ENCODE measurements at places on chromosomes 1 and 21.

GRCh38 chr1:147651466-147651865 is 18.9 kb downstream of the ACP6 start:
- no peak for DNase-seq

DNA sequence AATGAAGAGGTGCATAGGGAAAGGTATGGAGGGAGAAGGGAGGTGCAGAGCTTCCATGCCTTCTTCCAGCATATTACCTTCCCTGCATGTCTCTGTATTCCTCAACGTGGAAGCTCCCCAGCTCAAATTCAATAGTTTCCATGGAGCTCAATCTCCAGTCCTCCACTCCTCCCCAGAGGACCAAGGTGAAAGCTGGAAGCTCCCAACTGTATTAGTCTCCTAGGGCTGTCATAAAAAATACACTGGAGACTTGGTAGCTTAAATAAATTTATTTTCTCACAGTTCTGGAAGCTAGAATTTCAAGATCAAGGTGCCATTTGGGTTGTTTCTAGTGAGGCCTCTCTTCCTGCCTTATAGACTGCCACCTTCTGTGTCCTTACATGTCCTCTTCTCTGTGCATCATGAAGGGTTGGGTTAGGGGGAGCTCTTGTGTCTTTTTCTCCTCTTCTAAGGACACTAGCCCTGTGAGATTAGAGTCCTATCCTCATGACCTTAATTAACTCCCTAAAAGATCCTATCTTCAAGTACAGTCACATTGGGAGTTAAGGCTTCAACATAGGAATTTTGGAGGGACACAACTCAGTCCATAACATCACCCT is 21.9 kb upstream of the RABGGTB start:
- DNase-seq: no peak

GRCh38 chr1:203406446-203407045 is 55.6 kb upstream of the FMOD start:
- DNase-seq: peak; percentile 27

- DNase-seq: peak; percentile 92
Observed at GRCh38 chr1:230308039-230308438, 118.1 kb downstream of the PGBD5 start.

- DNase-seq: no peak
Observed at GRCh38 chr1:34619256-34619655, 135.6 kb upstream of the GJB5 start.

- DNase-seq: no peak
Observed at GRCh38 chr1:231387770-231388669, 34.1 kb downstream of the EGLN1 start.

DNA sequence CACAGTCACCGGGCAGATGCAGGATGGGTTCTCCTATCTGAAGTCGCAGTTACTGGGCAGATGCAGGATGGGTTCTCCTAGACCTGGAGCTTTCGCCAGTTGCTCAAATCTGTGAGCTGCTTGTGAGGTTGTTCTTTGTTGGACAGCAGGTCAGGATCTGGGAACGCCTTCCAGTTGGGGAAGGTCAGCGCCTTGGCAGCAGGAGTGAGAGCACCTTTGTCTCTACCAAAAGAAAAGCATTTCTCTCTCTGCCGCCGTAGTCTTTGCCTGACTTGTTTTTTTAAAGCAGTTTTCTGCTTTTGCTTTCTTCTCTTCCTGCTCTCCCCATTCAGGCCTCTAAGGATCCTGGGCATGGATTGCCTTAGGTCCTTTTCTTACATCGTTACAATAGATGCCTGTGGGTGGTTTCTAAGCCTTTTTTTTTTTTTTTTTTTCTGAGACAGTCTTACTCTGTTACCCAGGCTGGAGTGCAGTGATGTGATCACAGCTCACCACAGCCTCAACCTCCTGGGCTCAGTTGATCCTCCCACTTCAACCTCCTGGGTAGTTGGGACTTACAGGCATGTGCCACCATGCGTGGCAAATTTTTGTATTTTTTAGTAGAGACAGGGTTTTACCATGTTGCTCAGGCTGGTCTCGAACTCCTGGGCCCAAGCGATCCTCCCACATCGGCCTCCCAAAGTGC is 15.7 kb downstream of the PEX14 start:
- DNase-seq: no peak

Measured in dermis microvascular lymphatic vessel endothelial cell (primary cell).